ENCODE measurements at places on chromosomes 7 and 10. TPM values are rescaled to one million over a fixed set of nuclear protein-coding genes. Genes with fewer than 3 reads are reported as not detected.

DNA sequence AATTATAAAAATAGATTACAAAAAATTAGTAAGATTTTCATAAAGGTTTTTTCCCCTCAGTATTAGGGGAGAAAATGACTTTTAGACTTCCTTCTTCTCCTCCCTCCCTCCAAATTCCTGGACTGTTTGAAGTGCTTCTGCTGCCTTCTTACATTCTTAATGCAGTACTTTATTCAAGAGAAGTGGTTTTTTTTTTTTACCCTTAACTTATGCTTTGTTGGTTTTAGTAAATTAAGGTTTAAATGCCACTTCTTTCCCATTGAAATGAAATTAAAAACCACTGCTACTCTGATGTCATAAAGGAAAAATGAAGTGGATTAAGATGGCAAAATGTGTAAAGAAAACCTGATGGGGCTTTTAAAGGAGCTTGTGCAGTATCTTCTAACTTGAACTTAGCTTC, 140.7 kb downstream of the VTI1A start:
- no peak for DNase-seq

DNA sequence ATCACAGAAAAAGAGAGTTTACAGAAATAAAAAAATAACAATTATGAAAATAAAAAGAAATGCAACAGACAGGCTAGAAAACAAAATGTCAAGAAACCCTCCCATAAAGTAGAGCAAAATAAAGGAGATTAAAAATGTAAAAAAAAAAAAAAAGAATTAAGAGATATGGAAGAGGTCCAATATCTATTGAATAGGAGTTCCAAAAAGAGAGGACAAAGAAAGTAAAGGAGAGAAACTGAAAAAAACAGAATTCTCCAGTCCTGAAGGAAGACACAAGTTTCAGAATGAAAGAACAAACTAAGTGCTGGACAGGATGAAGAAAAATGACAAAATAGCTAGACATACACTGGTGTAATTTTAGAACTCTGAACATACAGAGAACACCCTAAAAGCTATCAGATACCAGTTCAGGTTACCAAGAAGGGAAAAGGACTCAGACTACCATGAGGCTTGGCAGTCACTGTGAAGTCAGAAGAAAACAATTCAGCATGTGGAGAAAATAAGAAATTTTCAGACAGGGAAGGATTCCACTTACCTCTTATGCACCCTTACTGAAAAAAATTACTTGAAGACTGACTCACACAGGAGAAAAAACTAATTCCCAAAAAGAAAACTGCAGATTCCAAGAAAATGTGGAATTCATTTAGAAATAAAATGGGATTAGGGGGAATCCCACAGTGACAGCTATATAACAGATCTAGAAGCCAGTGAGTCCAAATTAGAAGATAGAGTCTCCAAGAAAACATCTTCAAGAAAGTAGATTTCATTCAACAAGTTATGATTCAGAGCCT, 40.4 kb upstream of the ABLIM1 start:
- DNase-seq: no peak

DNA sequence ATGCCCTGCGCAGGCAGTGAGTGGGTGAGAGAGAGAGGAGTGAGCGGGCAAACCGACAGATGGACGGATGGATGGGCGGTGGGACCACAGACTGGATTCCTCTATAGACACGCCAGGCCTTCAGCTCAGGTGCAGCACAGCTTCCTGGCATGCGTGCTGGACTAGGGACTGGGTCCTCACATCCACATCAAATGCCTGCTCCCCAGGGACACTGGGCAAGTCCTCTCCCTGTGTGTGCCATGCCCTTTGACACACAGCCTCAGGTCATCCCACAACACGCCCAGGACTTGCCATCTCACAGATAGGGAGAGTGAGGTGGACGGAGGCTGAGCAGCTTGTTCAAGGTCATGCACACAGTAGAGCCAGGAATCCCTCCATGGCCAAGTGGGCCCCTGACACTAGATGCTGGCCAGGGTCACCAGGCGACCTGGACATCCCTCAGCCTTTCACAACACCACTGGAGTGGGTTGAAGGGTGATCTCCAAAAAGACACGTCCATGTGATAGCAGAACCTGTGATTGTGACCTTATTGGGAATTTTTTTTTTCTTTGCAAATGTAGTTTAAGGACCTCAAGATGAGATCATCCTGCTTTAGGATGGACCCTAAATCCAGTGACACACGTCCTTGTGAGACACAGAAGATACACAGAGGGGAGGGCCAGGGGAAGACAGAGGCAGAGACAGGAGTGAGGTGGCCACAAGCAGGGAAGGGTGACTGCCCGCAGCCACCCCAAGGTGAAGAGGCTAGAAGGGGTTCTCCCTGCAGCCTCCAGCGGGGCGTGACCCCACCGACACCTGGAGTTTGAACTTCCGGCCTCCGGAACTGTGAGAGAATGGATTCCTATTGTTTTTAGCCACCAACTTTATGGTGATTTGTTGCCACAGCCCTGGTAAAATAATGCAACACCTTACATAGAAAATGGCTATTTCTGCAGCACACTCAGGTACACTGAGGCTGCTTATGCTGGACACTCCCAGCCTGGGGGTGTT, 155.0 kb upstream of the CHST15 start:
- DNase-seq: no peak

- DNase-seq: no peak
Measured at GRCh38 chr7:32062150-32062549, 8.1 kb downstream of the PDE1C start.

DNA sequence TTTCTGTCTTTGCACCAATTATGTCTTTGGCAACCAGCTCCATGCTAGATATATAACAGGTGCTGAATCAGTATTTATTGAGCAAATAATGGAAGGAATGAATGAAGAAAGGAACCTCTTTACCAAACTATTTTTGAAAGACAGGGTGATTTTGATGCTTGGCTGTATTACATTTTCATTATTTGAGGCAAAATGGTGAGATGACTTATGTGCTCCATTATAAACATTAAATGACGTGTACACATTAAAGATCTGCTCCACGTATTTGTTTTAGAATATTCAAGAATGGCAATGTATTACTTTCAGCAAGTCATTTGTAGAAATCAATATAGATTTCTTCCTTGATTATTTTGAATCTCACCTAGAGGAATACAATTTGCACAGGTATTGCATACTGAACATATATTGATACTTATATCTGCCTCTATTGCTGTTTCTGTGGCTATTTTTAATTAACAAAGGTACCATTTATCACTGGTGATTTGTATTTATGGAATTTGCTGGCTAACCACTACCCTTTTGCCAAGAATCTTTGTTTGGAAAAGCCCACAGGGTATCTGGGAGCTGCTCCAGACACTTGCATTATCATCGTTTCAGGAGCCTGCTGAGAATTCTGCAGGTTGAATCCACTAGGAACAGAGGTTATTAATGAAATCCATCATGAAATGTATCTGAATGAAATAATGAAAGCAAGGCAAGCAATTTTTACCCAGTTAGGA, 92.2 kb downstream of the SEMA3C start:
- DNase-seq: no peak

DNA sequence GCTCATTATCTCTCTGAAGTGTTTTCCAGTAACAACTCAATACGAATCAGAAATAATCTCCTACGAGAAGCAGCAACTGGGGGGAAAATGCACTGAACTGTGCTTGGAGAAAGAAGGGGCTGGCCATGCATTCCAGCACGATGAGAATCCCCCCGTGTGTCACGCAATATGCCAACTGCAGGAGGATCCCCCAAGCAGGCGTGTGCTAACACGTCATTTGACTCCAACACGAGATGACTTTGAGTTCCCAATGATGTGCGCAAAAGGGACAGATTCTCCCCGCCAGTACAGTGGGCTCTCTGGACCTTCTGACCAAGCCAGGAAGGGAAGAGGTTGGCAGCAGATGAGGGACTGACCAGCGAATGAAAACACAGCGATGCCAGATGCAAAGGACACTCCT, 105.5 kb downstream of the KCNMA1 start:
- DNase-seq: no peak

- DNase-seq: no peak
Measured at GRCh38 chr7:102284399-102284798, 2.3 kb upstream of the SH2B2 start.

DNA sequence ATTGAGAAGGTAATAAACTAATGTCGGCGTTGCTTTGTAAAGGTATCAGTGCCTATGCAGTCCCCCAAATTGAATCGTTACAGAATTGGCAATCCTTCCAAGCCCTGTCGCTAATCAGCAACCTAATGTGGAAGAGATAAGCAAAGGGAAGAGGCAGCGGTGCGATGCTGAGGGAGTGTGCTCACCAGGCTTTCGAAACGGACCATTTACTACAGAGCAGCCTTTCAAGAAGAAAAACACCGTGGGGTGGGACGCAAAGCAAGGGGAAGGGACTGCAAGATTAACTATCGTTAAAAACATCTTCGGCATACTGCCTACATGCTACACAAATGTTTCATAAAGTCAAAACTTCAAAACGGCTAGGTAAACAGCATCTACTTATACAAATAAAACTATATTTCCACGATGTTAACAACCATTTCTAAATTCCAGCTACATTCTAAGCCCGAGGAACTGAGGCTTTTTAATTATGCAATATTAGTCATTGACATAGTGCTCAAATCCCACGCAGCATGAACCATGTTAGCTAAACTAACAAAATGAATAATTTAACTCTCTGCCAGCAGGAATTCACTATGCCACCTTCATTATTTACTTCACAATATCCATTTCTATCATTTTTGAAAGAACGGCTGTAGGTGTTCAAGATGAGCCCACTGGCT, 85.2 kb downstream of the CHCHD3 start:
- DNase-seq: no peak

DNA sequence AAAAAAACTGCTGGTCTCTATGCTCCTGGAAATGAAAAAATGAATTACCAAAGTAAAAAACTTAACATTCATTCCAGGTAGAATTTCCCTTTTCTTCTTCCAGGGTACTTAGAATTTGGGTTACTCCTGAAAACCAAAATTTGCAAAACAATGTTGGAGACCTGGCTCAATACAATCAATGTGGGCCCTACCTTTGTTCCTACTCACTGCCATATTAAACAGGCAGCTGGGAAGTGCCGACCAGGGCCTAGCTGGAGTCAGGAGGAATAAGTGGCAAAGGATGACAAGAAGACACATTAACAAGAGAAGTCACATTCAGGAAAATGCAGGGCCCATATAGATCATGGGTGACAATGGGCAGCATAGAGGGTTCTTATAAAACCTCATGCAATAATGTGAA, 6.4 kb upstream of the AGK start:
- peak; percentile 23 for DNase-seq

GRCh38 chr7:102991077-102991539, 78.3 kb downstream of the LRRC17 start:
- DNase-seq: no peak

- DNase-seq: no peak
Measured at GRCh38 chr10:69494626-69495558, 43.6 kb downstream of the TSPAN15 start.

- DNase-seq: no peak
Measured at GRCh38 chr10:34157501-34157900, 657.6 kb downstream of the PARD3 start.

- DNase-seq: no peak
Measured at GRCh38 chr10:33665501-33665900, 331.0 kb upstream of the NRP1 start.

- no peak for DNase-seq
Measured at GRCh38 chr7:128155100-128155740, 85.9 kb upstream of the LEP start.

- DNase-seq: no peak
Measured at GRCh38 chr10:74234569-74234968, 83.5 kb downstream of the ADK start.

DNA sequence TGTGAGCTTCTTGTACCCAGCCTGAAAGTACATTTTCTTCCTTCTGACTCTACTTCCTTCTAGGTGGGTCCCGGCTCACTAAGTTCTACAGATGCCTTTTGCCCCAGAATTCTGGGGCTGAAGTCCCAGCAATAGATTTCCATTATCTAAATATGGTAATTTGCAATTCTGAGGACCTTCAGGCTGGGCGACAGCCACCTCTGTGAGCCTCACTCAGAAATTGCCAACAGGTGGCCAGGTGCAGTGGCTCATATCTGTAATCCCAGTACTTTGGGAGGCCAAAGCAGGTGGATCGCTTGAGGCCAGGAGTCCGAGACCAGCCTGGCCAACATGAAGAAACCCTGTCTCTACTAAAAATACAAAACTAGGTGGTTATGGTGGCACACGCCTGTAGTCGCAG, 23.7 kb downstream of the CREM start:
- no peak for DNase-seq

- no peak for DNase-seq
Measured at GRCh38 chr10:1602037-1602484, 135.3 kb downstream of the ADARB2 start.

DNA sequence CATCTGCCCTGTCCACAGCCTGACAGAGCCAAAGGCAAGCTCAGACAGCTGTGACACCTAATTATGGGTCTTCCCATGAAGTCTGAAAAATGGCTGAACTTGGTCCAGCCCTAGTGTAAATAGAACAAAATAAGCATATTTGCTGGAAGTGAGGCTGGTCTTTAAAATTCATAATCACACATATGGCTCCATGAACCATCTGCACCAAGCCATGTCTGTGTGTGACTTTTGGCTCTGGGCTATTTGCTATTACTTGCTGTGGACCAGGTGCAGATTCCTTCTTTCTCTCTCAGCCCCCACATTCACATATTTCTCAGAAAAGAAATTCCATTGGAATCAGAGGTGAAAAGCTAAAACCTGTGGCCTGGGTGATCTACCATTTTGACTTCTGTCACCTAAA, 175.9 kb downstream of the PDE1C start:
- DNase-seq: no peak

GRCh38 chr7:143369678-143370651, 7.5 kb upstream of the FAM131B start:
- peak; percentile 54 for DNase-seq

Gene GPC2
- 47.8 TPM for polyA plus RNA-seq

Gene PNLIPRP2
- 0.11 TPM for polyA plus RNA-seq

Gene HKDC1
- 0.12 TPM for polyA plus RNA-seq

Gene NACAD
- polyA plus RNA-seq: 1.3 TPM

Gene PON1
- polyA plus RNA-seq: not detected

Gene BUD31
- 46.7 TPM for polyA plus RNA-seq

Gene LRRC18
- polyA plus RNA-seq: not detected
